NCI-H1436 treated with DMSO at 0.1 percent for 48 hours (cell line): ENCODE measurements at places on chromosomes 2 and 18.

- no peak for DNase-seq
These were observed 48.3 kb downstream of the ASB1 start for GRCh38 chr2:238475034-238475433.

- no peak for DNase-seq
These were observed 555.4 kb downstream of the SLC4A3 start for GRCh38 chr2:220182790-220183189.

GRCh38 chr18:47389210-47389609 lies 137.8 kb upstream of the SKOR2 start:
- no peak for DNase-seq

DNA sequence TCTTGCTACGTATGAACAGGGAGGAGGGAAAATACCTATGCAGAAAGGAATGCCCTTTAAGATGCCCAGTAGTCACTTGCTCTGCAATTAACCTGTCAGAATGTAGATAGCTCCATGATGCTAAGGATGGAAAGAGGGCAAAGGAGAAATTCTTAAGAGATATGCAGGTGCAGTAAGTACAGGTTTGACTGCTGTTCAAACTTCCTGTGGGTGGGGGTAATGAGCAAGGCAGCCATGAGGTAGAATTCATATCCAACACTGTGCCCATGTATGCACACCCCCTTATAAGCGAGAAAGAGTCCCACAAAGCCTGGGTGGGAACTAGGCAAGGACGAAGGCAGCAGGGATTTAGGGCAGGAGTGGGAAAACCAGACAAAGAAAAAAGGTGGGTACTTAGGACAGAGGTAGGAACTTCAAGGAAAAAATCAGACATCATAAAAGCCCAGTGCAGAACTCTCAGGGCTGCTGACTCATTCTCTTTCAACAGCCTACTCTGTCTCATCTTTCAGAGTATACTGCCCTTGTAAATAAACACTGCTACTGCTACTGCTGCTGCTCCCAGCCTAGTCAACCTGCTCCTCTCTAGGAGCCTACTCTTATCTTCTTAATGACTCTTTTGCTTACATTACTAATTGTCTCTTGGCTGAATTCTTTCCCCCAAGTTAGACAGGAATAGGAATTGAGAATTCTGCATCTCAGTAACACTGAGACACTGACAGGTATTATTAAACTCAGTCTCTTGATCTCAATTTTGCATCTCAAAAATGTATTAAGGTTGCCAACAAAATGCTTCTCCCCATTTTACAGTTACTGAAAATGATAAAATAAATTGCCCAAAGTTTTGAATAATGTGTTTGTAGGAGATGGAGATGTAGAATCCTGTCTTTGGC lies 189.0 kb downstream of the PTH2R start:
- no peak for DNase-seq

DNA sequence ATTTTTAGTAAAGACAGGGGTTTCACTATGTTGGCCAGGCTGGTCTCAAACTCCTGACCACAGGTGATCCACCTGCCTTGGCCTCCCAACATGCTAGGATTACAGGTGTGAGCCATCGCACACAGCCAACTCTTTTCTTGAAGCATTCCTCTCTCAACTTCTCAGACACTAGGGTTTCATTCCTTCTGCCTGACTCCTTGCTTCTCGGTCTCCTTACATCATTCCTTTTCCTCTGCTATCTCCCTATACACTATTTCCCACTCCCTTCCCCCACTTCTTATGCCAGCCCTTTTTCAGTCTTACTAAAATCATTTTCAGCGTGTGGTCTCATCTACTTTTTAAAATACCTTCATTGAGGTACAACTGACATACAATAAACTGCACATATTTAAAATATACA lies 6.1 kb downstream of the SOS1 start:
- no peak for DNase-seq
